ENCODE measurements at places on chromosomes 12 and 14.
A peak's percentile ranks its signal among the peaks of the same experiment; 100 is the strongest.

DNA sequence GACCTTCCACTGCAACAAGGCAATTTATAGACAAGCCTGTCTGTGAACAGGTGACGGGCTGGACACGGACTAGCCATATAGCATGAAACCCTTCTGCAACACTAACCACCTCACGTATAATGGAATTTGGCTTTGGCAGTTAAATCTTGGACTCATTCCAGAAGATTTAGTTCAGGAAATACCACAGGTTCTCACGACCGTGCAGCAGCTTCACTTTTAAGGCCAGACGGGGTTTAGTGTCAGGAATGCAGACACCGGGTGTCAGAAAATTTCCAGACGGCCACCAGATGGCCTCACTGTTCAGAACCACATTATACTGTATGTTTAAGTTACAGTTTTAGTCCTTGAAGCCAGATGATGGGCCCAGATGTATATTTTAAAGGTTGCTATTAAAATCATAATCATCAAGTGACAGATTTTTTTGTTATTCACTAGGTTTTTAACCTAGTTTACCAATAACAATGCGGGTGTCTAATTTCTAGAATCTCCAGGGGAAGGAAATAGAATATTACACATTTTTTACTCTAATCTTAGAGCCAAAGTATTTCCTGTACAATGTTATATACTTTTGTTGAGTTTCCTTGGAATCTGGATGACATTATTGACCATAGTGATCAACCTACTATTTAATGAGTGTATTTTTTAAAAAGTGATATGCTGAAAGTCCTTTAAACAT is 90.5 kb upstream of the TMPO start:
- peak; percentile 49 for DNase-seq

DNA sequence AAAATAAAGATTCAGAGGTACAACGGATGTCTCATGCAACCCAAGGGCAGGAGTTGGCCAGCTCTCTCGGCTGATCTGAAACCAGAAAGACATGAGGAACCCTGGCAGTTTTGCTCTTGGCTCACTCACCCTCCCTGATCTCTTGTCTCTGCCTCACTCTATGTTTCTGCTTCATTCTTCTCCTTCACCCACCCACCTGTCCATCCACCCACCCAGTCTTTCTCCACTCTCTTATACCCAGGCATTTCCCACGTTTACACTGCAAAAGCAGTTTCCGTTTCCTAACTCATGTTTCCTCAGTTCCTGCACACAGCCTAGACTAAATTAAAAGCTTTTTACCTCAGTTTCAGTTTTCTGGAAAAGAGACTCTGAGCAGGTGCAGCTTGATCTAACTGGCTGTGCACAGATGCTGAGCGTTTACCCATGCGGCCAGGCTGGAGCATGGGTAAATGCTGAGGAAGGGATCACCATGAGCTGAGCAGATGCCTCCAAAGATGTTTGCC is 157.6 kb downstream of the PRKCH start:
- no peak for DNase-seq

- DNase-seq = no peak
These were observed 18.9 kb downstream of the FOS start for GRCh38 chr14:75297411-75298040.

GRCh38 chr12:89947437-89948270 is 239.0 kb upstream of the ATP2B1 start:
- peak; percentile 16 for DNase-seq

DNA sequence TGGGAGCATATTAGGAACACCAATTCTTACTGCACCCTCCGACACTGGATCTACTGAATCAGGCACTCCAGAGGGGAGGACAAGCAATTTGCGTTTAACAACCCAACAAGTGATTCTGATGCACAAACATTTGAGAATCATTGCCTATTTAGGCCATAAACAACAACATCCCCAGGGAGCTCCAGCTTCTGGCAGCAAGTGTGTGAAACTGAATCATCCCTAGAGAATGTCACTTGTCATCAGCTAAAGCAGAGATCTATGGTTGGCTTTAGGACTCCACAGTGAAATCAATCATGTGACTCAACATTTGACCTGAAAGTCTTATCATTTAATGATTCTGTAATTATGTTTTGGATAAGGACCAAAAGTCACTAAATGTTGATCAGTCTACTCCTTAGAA is 505.0 kb upstream of the FLRT2 start:
- DNase-seq = no peak

DNA sequence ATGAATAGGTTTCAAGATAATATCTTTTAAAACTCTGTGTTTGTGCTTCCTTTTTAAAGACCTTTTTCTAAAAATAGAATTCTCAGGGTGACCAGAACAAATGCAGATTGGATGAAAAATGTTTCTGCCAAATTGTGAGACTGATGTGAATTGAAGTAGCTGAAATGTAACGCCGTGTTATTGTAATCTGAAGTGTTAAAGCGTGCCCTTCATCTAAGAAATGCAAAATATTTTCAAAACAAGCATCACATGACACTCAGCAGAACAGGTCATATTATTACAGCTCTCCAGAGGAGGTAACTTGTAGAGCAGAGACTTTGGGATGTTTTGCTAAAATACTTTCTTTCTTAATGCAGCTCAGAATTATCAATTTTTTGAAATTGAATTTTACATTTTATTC is 90.0 kb upstream of the PLEKHA5 start:
- no peak for DNase-seq

GRCh38 chr12:52715416-52715815 is 12.1 kb upstream of the KRT77 start:
- no peak for DNase-seq

DNA sequence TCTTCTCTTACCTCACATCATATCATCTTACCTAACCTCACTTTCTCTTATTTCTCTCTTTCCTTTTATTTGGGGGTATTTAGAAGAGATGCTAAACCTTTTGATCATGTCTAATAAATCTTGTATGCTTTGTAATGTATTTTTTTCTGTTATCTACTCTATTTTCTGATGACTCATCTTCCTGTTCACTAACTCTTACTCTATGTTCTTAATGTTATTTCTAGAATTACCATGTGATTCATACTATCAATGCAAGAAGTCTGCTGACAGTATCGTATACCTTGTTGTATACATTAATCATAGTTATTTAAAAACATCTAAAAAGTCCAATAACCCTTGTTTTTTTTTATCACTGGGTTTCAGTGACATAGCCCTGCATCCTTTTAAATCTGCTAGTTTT is 62.3 kb downstream of the MGAT4C start:
- DNase-seq = no peak

GRCh38 chr12:77062846-77063461 is 2.4 kb downstream of the E2F7 start:
- DNase-seq = peak; percentile 44

GRCh38 chr12:43151441-43151981 is 400.5 kb downstream of the ADAMTS20 start:
- DNase-seq = no peak

DNA sequence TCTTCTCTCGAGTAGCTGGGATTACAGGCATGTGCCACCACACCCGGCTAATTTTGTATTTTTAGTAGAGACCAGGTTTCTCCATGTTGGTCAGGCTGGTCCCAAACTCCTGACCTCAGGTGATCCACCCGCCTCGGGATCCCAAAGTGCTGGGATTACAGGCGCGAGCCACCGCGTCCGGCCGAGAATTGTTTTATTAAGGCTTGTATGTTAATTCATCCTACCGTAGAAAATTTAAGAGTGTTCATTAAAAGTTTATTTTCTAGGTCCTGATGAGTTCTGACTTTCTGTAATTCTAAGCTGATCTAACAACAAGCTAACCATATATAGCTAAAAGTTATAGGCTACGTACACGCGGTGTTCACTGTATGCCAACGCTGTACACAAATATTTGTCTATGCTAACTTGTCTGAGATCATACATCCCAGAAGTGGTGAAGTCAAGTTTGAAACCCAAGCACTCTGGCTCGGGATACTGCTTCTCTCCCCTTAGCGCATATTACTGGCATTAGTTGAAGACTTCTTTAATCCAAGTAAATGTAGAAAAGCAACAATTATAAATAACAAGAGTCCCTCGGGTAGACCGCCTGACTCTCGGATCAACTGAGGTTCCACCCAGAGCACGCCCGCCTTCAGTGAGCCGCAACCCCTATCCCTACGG is 570 bp upstream of the MRPS35 start:
- peak; percentile 4 for DNase-seq

DNA sequence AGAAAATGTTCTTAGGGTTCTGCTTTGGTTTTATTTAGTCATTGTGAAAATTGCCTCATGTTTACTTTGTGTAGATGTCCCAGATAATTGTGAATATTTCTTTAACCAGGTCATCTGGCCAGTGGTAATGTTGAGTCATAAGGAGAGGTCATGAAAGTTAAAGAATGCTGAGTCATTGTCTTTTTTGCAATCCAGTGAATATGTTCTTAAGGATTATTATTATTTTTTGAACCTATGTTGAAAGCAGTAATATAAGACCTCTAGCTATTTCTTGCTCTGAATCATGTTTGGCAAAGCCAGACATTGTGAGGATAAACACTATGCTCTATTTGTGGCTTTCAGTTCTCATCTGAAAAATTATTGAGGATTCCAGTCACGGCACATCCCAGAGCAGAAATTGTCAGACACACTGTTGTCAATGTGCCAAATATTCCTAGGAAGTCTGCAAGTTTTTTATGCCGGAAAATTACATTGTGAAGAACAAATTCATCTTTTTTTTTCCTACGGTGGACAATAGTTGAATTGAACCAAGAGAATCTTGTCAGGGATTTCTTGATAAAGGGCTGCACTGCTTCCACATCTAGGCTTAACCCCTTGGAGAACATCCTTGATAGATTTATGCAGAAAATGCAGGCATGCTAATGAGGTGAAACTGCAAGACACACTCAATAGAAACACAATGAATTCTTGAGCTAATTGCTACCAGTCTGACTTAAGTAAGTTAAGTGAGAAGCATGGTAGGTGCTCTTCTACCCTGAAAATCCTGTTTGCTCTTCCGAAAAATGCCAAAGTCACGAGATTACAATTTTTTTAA is 369.6 kb downstream of the ATP23 start:
- DNase-seq = peak; percentile 26

- no peak for DNase-seq
These were observed 126.4 kb downstream of the TBC1D30 start for GRCh38 chr12:64950711-64951298.

GRCh38 chr14:68336165-68336564 is 456.7 kb downstream of the ZFP36L1 start:
- no peak for DNase-seq

- no peak for DNase-seq
These were observed 274.9 kb upstream of the LMO3 start for GRCh38 chr12:16880864-16881285.

DNA sequence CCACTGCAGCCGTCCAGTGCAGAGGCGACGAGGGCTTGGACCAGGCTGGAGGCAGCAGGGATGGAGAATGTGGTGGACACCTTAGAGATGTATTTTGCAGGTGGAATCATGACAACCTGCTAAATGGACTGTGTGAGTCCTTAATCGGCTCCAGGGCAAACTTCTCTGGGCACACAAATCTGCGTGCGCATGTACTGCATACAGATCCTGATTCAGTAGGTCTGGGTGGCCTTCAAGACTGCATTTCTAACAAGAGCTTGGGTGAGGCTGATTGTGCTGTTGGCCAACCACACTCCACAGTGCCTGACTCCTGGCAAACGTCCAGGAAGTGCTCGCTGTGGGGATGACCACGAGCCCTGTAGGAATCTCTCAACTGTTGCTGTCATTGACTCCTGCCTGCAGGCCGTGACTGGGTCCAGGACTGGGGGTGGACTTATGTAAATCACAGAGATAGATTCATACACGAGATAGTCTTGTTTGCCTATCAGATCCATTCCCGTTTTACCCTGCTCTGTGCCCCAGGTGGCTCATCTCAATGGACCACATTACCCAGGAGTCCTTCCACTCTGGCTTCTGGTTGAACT is 27.2 kb downstream of the JDP2 start:
- DNase-seq = no peak

DNA sequence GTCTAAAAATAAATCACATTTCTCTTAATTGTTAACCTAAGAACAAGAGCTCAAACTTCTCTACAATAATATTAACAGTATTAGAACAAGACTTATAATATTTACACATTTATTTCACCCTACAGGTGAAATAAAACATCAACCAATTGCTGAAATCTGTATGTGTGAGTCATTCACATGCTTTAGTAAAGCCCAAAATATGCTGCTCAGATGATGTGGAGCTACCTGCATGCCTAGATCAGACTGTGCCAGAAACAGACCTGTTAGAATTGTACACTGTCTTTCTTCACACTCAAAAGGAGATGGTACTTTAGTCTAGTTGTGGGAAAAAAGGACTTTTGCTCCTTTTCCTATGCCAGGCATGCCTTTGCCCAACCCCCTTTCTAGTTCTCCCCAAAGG is 54.7 kb downstream of the RPS6KA5 start:
- no peak for DNase-seq

DNA sequence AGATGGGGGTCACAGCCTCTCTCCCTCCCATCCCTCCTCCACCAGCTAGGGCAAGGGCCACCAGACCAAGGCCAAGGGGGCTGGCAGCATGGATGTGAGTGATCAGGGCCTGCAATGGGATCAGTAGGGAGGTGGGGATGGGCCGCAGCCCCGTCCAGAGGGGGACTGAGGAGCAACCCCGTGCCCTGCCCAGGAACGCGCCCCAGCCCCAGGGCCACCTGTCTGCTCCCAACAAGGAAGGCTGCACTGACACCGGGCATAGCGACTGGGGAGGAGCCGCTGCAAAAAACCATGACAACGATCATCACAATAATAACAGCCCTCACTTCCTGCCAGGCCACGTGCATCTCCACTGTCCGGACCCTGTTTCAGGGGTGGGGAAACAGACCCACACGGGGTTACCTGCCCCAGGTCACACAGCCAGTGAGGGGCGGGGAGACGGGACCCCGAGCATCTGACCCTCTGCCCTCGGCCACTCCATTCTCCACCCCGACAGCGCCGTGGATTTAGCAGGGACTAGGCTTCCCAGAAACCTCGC is 24.3 kb downstream of the NCOR2 start:
- no peak for DNase-seq

- DNase-seq = no peak
These were observed 27.5 kb downstream of the SLC25A29 start for GRCh38 chr14:100278702-100279101.

DNA sequence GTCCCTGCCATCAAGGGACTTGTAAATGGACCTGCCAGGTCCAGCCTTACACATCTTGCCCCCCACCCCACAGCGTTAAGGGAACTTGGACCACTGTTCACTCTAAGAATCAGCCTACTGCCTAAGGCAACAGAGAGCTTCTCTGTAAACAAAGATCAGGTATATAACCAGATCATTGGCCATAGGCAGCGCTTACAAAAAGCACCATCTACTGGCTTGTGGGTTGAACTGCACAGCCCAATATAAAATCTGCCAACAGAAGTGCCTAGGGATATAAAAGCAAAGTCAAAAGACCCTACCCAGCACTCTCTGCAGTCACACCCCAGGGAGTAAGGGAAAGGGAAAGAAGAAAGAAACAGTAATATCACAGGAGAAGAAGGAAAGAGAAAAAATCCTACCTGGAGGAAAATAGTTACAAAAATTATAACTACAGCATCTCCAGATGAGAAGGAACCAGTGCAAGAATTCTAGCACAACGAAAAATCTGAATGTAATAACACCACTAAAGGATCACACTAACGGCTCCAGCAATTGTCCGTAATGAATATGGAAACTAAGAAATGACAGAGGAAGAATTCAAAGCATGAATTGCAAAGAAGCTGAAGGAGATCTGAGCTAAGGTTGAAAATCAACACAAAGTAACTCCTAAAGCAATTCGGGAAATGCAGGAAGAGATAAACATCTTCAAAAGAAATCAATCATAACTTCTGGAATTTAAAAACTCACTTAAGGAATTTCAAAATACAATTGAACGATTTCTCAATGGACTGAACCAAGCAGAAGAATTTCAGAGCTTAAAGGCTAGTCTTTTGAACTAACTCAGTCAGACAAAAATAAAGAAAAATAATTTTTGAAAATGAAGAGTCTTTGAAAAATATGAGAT is 95.2 kb upstream of the PCED1B start:
- DNase-seq = peak; percentile 17

GRCh38 chr14:99552572-99553216 is 51.3 kb downstream of the CCDC85C start:
- DNase-seq = no peak

All from H54 (cell line).